Epithelial cell of prostate (primary cell): ENCODE measurements at places on chromosomes 6 and 20.
A peak's percentile ranks its signal among the peaks of the same experiment; 100 is the strongest.

- no peak for DNase-seq
Measured at GRCh38 chr20:61497029-61497627, 245.1 kb downstream of the CDH4 start.

DNA sequence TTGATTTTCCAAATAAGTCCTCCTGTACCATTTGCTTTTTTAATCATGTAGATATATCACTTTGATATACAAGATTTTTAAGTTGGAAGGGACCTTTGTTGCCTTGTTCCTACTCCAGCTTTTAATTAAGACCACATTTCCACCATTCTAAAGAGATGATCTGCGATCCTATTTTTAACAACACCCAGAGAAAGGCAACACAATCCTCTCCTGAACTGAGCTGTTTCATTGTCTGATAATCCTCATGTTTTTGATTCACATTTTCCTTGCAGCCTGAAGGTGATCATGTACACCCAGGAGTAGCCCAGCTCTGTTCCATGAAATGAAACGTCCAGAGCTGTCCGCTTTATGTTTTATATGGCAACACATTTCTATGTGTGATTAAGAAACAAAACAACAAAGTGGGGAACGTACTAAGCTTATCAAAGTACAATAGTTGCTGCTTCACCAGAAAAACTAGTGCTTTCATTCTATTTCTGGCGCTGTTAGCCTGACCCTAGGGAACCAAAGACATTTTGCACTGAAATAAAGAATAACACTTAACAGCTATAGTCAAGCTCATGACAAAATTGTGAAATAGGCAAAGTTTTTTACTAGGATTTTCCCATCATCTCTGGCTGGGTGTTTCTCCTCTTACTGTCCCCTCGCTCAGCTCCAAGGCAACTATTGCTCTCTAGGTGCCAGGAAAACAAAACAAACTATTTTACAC is 22.6 kb upstream of the TRAF3IP2 start:
- DNase-seq = no peak

GRCh38 chr6:100433726-100434435 is 30.8 kb downstream of the SIM1 start:
- no peak for DNase-seq

DNA sequence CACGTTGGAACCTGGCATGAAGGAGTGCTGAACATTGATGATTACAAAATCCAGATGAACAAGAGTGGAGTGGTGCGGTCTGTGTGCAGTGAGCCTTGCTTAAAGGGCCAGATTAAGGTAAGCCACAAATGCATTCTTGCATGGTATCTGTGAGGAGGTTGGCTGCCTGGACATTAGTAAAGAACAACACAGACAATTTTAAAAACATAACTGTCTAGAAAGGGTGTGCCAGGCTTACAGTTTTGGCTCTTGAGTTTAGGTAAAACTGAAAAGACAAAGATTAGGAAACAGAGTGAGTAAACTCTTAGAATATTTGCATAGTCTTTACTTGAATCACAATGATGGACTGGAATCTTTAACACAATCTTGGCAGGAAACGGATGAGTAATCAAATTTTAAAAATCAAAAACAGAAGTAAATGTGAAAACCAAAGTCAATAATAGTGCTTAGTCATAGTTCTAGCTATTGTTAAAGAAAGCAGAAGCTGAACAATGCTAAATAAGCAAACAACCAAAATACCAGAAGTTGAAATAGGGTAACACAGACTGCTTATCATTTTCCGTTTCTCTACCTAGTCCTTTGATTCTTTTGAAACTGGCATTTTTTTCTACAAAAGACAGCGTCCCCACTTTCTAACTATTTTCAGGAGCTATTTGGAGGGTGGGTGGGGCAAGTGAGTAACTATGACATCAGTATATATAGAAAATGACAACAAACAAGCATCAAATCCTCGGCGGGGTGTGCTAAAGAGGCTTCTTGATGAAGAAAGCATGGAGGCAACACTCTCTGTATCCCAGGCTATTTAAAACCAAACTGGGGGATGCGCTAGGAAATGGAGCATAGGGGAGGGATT is 185.8 kb upstream of the RAB32 start:
- peak; percentile 60 for DNase-seq

DNA sequence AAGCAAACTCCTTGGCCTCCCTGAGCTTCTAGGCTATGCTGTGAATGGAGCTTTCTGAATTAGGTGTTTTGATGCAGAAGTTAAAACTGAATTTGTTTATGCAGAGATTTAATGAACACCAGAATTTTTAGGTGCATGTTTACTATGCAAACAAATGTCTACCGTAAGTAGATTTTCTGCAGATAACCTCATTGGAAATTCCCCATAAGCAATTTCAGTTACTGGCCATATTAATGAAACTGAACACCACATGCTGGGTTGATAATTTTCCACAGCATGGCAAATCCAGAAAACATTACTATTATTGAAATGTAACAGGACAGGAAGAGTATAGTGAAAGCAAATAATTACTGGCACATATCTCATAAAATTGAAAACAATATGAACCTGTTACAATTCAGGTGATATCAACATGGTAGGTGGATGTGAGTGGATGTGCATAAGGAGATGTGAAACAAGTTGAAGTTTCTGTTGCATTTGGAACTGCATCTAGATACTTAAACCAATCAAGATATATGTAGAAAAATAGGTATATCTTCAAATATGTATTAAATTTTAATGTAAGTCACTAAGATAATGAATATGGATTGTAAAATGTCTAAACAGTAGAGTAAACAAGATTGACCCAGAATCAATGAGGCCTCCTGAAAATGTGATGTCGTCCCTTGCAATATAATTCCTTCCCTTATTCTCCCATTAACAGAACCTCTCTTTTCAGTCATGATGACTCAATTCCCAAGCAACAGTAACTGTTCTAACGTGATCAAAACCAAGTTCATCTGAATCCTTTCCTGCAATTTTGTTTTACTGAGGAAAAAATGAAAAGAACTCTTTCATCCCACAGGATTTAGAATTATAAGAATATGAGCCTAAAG is 11.0 kb downstream of the PTCHD4 start:
- DNase-seq = no peak

DNA sequence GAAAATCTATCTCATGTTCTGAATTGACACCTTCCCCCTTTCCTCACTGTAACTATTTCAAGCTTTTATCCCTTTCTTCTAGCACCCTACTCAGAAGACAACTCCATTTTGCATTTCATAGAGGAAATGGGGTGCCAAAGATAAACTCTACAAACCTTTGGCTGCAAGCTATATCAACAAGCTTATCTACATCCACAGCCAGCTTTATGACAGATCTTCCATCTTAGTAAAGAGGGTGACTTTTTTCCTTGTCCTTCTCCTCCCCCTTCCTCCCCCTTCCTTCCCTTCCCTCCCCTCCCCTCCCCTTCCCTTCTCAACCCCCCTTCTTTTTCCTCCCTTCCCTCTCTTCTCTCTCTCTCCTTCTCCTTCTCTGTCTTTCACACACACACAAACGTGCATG is 58.0 kb upstream of the OLIG3 start:
- no peak for DNase-seq

- no peak for DNase-seq
Measured at GRCh38 chr6:21886542-21887151, 293.1 kb downstream of the SOX4 start.

DNA sequence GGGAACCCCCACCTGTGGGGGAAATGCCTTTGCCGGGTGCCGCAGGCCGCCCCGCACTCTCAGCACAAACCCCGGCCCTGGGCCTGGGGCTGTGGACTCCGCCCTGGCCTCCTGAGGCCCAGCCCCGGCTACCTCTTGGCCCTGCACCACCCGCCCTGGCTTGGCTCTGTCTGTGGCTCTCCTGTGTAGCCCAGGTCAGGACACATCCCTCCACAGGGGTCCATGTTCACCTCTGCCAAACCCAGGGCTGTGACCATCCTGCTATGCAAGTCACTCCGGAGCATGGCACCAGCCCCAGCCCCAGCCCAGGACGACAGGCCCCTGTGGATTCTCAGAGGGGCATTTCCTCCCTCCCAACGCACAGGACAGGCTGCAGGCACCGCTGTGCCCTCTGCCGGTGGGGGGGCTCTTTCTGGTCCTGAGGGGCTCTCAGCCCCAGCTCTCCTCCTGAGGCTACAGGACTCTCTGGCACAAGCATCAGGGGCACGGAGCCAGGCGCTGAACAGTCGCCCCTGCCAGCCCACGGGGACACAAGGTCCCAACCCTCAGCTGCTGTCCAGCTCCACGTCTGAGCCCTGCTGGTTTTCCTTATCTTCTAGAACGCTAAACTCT is 45.7 kb downstream of the TAF4 start:
- no peak for DNase-seq

DNA sequence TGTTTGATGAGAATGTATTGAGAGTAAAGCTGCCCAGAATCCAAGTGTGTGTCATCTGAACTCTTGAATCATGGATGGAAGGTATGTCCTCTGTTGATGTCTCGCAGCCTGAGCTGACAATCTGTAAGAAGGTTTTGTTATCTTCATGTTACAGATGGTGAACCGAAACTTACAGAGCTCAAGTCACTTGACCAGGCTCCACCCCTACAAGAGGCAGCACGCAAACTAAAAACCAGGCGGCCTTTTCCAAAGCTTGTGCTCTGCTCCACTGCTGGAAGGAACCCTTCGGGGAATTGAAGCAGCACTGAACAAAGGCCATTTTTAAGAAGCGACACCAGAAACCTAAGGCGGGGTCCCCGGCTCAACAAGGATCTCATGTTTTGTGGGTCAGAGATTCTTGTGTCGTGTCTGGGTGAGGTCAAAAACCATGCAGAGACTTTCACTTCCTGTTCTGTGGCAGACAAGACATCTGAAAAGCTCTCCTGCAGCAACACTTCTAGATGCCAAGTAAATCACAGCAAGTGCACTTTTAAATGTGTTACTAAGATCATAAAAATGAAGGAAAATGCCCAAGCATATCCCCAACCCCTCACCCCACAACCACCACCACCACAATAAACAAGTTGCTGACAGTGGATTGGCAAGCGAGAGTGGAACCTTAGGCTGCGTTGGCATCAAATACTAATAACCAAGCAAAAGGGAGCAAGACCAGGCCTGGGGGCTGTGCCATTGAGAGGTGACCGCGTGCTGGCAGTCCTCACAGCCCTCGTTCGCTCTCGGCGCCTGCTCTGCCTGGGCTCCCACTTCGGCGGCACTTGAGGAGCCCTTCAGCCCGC is 27.3 kb downstream of the NQO2 start:
- DNase-seq = no peak

- DNase-seq = no peak
Measured at GRCh38 chr6:123276546-123276980, 280.5 kb downstream of the CLVS2 start.

- no peak for DNase-seq
Measured at GRCh38 chr20:50186987-50187402, 3.6 kb upstream of the CEBPB start.

- DNase-seq = peak; percentile 76
Measured at GRCh38 chr6:53744321-53744720, 50.5 kb upstream of the LRRC1 start.

GRCh38 chr6:2765896-2766766 is 938 bp downstream of the WRNIP1 start:
- no peak for DNase-seq

DNA sequence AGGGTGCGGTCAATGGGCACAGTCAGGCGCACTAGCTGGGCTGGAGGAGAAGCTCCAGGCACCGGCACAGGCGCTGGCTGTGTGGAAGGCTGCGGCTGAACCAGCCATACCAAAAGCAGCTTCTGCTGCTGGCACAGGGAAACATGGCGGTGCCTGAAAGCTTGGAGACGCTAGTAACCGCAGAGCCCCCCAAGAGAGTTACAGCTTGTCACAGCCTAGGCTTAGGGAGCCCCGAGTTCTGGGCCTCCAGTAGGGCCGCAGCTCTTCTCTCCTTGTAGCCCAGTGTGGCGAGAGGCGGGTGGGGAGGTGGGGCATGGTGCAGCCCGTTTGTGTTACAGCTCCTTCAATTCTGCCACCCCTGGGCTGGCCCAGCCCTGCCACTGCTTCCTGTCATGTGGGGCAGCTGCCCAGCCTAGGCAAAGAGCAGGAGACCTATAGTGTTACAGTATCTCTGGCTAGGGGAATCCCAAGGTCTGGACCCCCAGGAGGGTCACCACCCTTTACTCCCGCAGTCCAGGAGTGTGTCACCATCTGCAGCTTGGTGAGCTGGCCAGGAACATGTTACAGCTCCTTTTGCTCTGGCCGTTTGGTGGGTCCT is 58.6 kb upstream of the MANEA start:
- DNase-seq = no peak

DNA sequence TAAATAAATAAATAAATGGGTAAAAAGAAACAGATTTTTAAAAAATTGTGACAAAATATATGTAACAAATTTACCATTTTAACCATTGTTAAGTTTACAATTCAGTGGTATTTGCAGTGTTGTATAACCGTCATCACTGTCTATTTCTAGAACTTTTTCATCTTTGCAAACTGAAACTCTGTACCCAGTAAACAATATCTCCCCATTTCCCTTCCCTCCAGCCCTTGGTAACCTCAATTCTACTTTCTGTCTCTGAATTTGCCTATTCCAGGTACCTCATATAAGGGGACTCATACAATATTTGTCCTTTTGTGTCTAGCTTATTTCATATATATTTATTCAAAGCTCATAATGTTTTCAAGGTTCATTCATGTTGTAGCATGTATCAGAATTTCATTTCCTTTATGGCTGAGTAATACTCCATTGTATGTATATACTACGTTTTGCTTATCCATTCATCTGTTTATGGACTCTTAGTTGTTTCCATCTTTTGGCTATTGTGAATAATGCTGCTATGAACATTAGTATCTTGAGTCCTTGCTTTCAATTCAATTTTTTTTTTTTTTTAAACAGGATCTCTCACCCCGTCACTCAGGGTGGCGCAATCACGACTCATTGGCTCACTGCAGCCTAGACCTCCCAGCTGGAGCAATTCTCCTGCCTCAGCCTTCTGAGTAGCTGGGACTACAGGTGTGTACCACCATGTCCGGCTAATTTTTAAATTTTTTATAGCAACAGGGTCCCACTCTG is 8.9 kb downstream of the MANBAL start:
- peak; percentile 80 for DNase-seq

DNA sequence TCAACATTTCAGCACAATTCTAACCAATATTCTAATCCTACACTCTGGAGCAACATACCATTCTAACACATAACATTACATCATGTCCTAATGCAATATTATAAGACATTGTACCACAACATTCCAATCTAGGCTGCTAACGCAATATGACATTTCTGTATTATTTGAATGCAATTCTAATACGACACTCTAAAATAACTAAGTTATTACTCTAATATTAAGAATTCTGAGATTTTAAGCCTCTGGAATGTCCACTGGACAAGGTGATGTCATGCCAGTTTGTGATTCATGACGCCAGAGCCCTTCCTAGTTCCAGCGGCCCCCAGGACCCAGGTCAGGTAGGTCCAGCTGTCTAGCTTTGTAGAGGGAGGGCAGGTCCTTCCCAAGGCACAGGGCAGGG is 69.7 kb upstream of the SIRPA start:
- DNase-seq = no peak

GRCh38 chr6:111195656-111196055 is 108.4 kb downstream of the SLC16A10 start:
- DNase-seq = no peak

GRCh38 chr20:17933121-17933520 is 35.5 kb downstream of the SNX5 start:
- no peak for DNase-seq

GRCh38 chr6:41466437-41466990 is 79.7 kb upstream of the FOXP4 start:
- DNase-seq = no peak
